Heart left ventricle (tissue), 16 donors: ENCODE measurements at places on chromosomes 5 and 9. TPM values are rescaled to one million over a fixed set of nuclear protein-coding genes. Genes with fewer than 3 reads are reported as not detected.

DNA sequence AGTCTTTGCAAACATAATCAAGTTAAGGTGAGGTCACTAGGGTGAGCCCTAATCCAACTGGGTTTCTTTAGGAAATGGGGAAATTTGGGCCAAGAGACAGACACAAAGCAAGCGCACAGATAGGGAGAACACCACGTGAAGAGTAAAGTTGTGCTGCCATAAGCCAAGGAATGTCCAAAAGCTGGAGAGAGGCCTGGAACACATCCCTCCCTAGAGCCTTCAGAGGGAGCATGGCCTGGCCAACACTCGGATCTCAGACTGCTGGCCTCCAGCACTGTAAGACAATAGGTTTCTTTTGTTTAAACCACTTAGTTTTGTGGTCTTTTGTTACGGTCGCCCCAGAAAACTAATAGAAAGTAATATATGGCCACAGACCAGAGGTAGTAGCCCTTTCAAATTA lies 8.1 kb upstream of the ROR2 start:
- no peak overlapping the region for H3K4me3 ChIP-seq
- no peaks in the 10 kb centered on the region for H3K27me3 ChIP-seq
- H3K36me3 ChIP-seq, result no peaks in the 10 kb centered on the region
- no peak overlapping the region for H3K27ac ChIP-seq
- H3K4me1 ChIP-seq, result no peaks in the 10 kb centered on the region

- no peaks in the 10 kb centered on the region for H3K36me3 ChIP-seq
- no peak overlapping the region for H3K4me3 ChIP-seq
- no peaks in the 10 kb centered on the region for H3K27me3 ChIP-seq
- H3K27ac ChIP-seq, result no peak overlapping the region
- no peaks in the 10 kb centered on the region for H3K4me1 ChIP-seq
Measured at GRCh38 chr5:167730656-167731055, 560.8 kb upstream of the WWC1 start.

GRCh38 chr5:103425686-103426454 lies 136.7 kb downstream of the NUDT12 start:
- no peaks in the 10 kb centered on the region for H3K36me3 ChIP-seq
- H3K4me1 ChIP-seq, result no peaks in the 10 kb centered on the region
- no peak for DNase-seq
- H3K27me3 ChIP-seq, result no peaks in the 10 kb centered on the region
- H3K27ac ChIP-seq, result no peak overlapping the region

The GRAMD2B gene
- total RNA-seq, result 28.6 TPM

DNA sequence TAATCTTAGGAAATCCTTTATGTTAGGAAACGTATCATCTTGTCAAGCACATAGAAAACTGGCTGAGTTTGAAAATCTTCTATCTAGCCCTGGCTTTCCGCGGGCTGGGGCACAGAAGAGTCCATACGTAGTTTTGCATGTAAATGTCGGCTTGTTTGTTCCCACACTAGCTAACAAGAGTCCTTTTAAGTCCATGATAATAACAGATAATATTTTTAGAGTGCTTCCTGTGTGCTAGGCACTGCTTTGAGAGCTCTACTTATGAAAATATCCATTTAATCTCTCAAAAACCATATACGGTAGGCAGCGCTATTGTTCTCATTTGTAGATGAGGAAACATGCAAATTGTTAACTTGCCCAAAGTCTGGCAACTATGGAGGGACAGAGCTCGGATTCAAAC lies 40.5 kb downstream of the FYB1 start:
- H3K36me3 ChIP-seq, result peaks cover 6% of the 10 kb centered on the region
- DNase-seq, result no peak
- no peak overlapping the region for H3K27ac ChIP-seq
- no peak overlapping the region for H3K4me3 ChIP-seq
- no peaks in the 10 kb centered on the region for H3K4me1 ChIP-seq

GRCh38 chr5:126499853-126500342 lies 76.7 kb downstream of the GRAMD2B start:
- H3K27ac ChIP-seq, result no peak overlapping the region
- DNase-seq, result no peak
- no peaks in the 10 kb centered on the region for H3K36me3 ChIP-seq
- no peaks in the 10 kb centered on the region for H3K27me3 ChIP-seq

DNA sequence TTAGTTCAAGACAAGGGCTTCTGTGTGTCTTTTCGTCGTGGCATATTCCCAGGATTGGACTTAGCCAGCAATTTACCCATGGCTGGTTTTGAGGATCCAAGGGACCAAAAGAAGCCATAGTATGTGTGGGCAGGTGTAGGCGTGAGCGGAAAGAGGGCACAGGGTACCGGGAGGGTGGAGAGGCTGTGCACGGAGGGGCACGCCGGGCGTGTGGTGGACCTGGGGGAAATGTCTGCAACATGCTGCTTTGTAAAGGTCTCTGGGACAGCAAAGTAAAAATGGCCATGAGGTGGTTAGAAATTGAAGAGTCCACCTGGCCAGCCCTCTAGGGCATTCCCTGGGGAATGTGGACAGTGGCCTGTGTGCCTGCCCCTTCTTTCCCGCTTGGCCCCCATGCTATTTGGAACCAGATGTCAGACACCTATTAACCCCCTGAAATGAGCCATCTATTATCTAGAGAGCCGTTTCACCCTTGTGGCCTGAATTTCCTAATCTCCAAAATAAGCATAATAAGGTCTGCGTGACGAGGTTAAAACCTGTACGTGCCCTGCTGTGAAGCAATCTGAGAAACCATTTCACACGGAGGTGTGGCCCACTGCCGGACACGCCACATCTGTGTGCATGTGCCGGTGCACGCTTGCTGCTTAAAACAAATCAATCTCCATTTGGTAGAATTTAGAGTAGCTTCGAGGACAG lies 5.1 kb downstream of the FLT4 start:
- DNase-seq, result no peak
- no peak overlapping the region for H3K27ac ChIP-seq
- no peak overlapping the region for H3K4me3 ChIP-seq
- H3K27me3 ChIP-seq, result peaks cover 7% of the 10 kb centered on the region
- H3K4me1 ChIP-seq, result no peaks in the 10 kb centered on the region
- H3K36me3 ChIP-seq, result no peaks in the 10 kb centered on the region

DNA sequence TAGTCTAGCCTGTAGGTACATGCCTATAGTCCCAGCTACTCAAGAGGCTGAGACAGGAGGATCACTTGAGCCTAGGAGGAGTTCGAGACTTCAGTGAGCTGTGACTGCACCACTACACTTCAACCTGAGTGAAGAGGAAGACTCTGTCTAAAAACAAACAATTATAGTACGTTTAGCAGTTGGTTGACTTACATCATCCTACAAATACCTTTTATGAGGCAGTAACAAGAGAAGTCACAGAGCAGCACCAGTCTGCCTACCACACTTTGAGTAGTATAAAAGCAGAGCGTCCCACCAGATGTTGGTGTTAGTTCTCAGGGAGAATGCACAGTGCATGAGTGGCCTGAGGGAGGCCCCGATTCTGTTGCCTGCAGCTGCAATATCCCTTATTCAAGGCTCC lies 16.1 kb downstream of the ZFR start:
- no peak overlapping the region for H3K27ac ChIP-seq
- DNase-seq, result no peak
- H3K27me3 ChIP-seq, result no peaks in the 10 kb centered on the region
- H3K36me3 ChIP-seq, result peaks cover 15% of the 10 kb centered on the region
- no peak overlapping the region for H3K4me3 ChIP-seq

- no peak overlapping the region for H3K4me3 ChIP-seq
- H3K36me3 ChIP-seq, result no peaks in the 10 kb centered on the region
- peaks cover 25% of the 10 kb centered on the region for H3K4me1 ChIP-seq
- peak overlapping the region; percentile 60 for H3K27ac ChIP-seq
- no peaks in the 10 kb centered on the region for H3K27me3 ChIP-seq
Measured at GRCh38 chr5:159033351-159033657, 66.4 kb downstream of the EBF1 start.

The PSAT1 gene
- 1.3 TPM for total RNA-seq

- H3K27ac ChIP-seq, result no peak overlapping the region
- no peaks in the 10 kb centered on the region for H3K27me3 ChIP-seq
- no peak for DNase-seq
- no peaks in the 10 kb centered on the region for H3K36me3 ChIP-seq
- H3K4me3 ChIP-seq, result no peak overlapping the region
Measured at GRCh38 chr9:129682381-129682780, 16.9 kb downstream of the PRRX2 start.

The GHR gene
- total RNA-seq, result 12.8 TPM
